Activated CD4-positive, alpha-beta T cell treated with anti-CD3 and anti-CD28 coated beads for 1 hour (primary cell): ENCODE measurements at places on chromosomes 2 and 18.

DNA sequence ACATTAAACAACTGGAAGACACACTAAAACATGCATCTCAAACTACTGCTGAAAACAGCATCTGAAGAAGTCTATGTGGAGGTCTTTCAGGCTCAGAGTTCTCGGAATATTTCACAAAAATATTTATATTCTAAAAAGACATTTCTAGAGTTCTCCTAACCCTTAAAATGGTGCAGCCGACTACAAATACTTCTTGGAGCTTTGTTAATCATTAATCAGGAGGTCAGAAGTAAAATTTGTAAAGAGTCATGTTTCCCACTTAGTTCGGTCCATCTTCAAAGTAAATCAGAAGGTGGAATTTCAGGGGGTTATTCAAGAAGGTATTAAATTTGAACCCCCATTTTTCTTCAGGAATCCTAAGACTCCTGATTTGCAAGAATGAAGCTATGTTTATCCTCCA is 72.7 kb downstream of the FAM228A start:
- DNase-seq: no peak

DNA sequence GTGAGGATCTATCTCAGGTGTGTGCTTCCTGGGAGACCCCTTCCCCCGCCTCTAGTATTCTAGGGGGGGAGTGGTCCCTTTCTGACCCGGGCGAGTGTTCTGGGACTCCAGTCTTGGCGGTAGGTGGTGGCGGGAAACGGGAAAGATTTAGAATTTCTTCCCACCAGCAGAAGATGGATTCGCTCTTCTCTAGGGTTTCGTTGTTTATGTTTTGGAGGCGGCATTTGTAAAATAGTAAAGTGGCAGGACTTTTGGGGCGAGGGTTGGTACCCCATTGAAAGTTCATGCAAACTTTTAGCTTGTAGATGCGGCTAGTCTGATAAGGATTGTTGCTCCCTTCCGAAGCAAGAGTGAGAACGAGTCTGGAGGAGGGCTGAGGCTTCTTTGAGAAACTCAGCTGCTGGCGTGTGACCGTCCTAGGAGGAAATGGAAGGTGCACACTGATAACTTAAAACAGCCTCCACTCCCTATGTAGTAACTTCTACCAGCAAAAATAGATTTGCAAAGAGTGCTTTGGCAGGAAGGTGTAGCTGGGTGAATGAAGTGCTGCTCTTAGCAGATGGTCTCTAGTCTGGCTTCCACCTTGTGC is 412 bp downstream of the GPD2 start:
- DNase-seq: no peak

DNA sequence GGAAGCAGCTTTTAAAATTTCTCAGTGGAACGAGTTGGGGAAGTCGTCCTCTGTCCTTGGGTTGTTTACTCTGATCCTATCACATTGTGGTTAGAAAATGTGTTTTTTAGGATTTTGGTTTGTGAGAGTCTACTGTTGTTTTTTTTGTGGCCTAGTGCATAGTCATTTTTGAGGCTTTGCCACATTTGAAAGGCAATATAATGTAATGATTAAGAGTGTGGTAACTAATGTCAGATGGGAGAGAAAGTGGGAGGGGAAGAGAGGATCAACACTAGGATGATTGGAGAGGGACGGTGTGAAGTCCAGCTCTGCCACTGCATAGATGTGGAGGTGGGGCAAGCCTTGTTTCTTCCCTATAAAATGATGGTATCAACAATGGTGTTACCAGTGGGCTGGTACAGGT is 8.5 kb downstream of the SP140L start:
- DNase-seq: no peak

DNA sequence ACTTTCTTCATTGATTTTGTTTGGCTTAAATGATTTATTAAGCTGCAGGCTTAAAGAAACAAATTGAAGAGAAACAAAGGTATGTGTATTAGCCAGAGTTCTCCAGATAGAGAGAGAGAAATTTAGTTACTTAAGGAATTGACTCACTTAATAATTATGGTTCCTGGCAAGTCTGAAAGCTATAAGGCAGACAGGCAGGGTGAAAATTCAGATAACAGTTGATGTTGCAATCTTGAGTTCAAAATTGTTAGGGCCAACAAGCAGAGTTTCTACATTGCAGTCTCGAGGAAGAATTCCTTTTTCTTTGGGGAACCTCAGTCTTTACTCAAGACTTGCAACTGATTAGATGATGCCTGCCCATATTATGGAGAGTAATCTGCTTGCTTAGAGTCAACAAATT is 593.5 kb downstream of the ADCYAP1 start:
- no peak for DNase-seq

- no peak for DNase-seq
Measured at GRCh38 chr2:218517434-218518206, 50.5 kb downstream of the USP37 start.

GRCh38 chr2:19425419-19425818 is 67.0 kb upstream of the OSR1 start:
- DNase-seq: no peak
